ENCODE measurements at places on chromosomes 2 and 18.
A peak's percentile ranks its signal among the peaks of the same experiment; 100 is the strongest.

DNA sequence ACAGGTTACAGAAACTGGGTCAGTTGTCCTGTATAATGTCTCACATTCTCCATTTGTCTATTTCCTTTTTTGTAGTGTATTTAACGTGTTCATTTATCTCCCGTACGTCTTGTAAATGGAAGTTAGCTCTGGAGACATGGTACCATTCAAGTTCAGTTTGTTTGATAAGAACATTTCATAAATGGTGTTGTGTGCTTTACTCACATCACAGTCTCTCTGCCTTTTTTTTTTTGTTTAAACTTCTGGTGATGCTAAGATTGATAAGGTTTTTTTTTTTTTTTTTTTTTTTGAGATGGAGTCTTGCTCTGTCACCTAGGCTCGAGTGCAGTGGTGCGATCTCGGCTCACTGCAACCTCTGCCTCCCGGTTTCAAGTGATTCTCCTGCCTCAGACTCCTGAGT is 41.7 kb downstream of the UBR3 start:
- H3K4me3 ChIP-seq: no peak overlapping the region
- peaks cover 37% of the 10 kb centered on the region for H3K4me1 ChIP-seq
- no peak overlapping the region for H3K27ac ChIP-seq
- H3K36me3 ChIP-seq: no peaks in the 10 kb centered on the region
- DNase-seq: no peak

- H3K27me3 ChIP-seq: no peaks in the 10 kb centered on the region
- no peak overlapping the region for H3K4me3 ChIP-seq
- peaks cover 73% of the 10 kb centered on the region for H3K4me1 ChIP-seq
- no peak overlapping the region for H3K27ac ChIP-seq
- DNase-seq: no peak
- no peaks in the 10 kb centered on the region for H3K36me3 ChIP-seq
Measured at GRCh38 chr2:71702071-71702970, 249.0 kb downstream of the DYSF start.

DNA sequence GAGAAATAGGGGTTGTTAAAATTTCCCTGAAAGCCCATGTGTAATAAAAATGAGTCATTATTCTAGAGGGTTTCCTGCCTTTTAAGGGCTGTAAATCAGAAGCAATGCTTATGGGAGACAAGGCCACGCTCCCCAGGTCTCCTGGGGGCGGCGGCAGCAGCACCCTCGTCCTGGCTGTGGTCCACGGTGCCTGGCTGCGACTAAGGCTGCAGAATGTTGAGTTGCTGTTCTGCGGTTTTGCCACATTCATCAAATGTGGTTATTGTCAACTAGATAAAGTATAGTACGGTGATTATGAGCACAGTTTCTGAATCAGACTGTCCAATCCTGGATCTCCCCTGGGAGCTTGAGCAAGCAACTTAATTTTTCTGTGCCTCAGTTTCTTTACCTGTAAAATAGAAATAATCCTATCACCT is 11.9 kb upstream of the AGFG1 start:
- H3K4me1 ChIP-seq: no peaks in the 10 kb centered on the region
- H3K27me3 ChIP-seq: no peaks in the 10 kb centered on the region
- H3K27ac ChIP-seq: no peak overlapping the region
- DNase-seq: no peak

DNA sequence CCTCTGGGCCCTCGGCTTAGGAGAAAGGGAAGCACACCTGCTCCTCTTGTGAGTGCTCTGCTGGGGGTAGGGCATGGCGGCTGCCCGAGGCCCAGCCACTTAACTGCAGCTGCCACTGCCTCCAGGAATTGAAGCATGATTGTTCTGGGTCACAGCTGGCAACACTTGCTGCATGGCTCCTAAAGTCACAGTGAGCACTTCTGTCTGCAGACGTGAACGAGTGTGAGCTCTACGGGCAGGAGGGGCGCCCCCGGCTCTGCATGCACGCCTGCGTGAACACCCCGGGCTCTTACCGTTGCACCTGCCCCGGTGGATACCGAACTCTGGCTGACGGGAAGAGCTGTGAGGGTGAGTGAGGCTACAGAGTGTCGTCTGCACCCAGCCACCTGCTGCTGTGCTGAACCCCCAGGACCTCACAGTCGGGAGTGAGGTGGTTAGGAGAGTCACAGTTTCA is 44.4 kb downstream of the FBLN7 start:
- no peaks in the 10 kb centered on the region for H3K4me1 ChIP-seq
- DNase-seq: no peak
- no peaks in the 10 kb centered on the region for H3K36me3 ChIP-seq
- no peak overlapping the region for H3K4me3 ChIP-seq
- peaks cover 51% of the 10 kb centered on the region for H3K27me3 ChIP-seq
- no peak overlapping the region for H3K27ac ChIP-seq

DNA sequence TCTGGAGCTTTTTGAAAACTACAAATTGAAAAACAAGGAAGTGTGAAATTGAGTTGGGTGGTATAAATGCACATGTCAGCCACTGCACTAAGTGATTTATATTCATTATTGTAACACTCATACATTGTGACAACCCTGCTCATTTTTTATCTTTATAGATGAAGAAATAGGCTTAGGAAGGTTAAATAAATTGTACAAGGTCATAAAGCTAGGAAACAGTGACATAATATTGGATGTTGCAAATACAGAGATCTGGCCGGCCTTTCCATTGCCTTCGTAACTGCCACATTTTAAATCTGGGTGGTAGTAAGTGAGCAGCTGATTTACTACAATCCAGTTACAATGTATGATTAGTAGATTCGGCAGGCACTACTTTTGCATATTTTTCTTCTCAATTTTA is 76.6 kb upstream of the LPIN2 start:
- H3K27ac ChIP-seq: no peak overlapping the region
- peaks cover 9% of the 10 kb centered on the region for H3K4me1 ChIP-seq
- no peak for DNase-seq
- H3K36me3 ChIP-seq: peaks cover 56% of the 10 kb centered on the region

- H3K27ac ChIP-seq: no peak overlapping the region
- H3K27me3 ChIP-seq: no peaks in the 10 kb centered on the region
- no peak for DNase-seq
- no peak overlapping the region for H3K4me3 ChIP-seq
- no peaks in the 10 kb centered on the region for H3K36me3 ChIP-seq
- peaks cover 12% of the 10 kb centered on the region for H3K4me1 ChIP-seq
Measured at GRCh38 chr2:236879416-236879963, 206.2 kb upstream of the COPS8 start.

GRCh38 chr2:205709319-205709718 is 27.0 kb downstream of the NRP2 start:
- no peak overlapping the region for H3K4me3 ChIP-seq
- H3K27me3 ChIP-seq: no peaks in the 10 kb centered on the region
- no peaks in the 10 kb centered on the region for H3K36me3 ChIP-seq
- no peak for DNase-seq

DNA sequence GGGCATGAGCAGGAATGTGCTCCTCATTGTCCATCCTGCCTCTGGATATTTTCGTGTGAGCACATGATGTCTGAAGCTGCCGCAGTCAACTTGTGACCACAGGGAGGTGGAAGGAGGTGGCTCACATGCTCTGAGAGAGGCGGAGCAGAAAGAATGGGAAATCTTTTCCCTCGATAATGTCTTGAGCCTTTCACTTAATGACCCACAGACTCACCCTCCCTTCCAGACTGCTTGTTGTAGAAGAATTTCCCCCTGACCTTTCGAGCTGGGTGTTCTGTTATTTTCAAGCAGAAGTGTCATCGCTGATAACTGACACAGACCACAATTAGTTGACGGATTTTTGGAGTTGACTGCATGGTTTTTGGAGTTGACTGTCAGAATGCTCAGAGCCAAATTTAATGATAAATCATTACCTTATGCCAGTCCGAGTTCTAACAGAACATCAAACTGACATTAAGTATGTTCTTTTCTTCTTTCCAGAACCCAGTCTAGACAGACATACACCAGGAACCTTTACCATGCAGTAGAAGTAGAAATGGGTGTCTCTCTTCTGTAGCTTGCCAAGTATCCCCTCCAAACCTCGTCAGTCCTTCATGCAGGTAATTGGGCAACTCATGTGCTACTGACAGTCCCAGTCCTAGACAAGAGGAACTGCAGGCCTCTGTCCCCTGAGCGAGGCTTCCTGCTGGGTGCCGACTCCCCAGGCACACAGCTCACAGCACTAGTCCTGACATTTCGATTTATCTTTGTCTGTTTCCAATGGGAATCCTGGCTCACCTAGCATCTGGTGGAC is 29.4 kb upstream of the RTTN start:
- peaks cover 16% of the 10 kb centered on the region for H3K4me1 ChIP-seq
- no peak for DNase-seq
- H3K27ac ChIP-seq: peak overlapping the region; percentile 74
- H3K36me3 ChIP-seq: no peaks in the 10 kb centered on the region
- peak overlapping the region; percentile 19 for H3K4me3 ChIP-seq

- DNase-seq: no peak
- no peaks in the 10 kb centered on the region for H3K27me3 ChIP-seq
- no peaks in the 10 kb centered on the region for H3K36me3 ChIP-seq
- H3K27ac ChIP-seq: no peak overlapping the region
- no peak overlapping the region for H3K4me3 ChIP-seq
Measured at GRCh38 chr2:119360423-119360966, 6.1 kb downstream of the C2orf76 start.

GRCh38 chr2:237057107-237057506 is 28.6 kb upstream of the COPS8 start:
- H3K4me1 ChIP-seq: peaks cover 9% of the 10 kb centered on the region
- no peak for DNase-seq
- H3K4me3 ChIP-seq: no peak overlapping the region
- H3K36me3 ChIP-seq: no peaks in the 10 kb centered on the region
- no peaks in the 10 kb centered on the region for H3K27me3 ChIP-seq

- no peak overlapping the region for H3K27ac ChIP-seq
- DNase-seq: no peak
- H3K36me3 ChIP-seq: no peaks in the 10 kb centered on the region
- H3K4me3 ChIP-seq: no peak overlapping the region
- no peaks in the 10 kb centered on the region for H3K27me3 ChIP-seq
Measured at GRCh38 chr18:23719634-23720201, 30.5 kb downstream of the LAMA3 start.

DNA sequence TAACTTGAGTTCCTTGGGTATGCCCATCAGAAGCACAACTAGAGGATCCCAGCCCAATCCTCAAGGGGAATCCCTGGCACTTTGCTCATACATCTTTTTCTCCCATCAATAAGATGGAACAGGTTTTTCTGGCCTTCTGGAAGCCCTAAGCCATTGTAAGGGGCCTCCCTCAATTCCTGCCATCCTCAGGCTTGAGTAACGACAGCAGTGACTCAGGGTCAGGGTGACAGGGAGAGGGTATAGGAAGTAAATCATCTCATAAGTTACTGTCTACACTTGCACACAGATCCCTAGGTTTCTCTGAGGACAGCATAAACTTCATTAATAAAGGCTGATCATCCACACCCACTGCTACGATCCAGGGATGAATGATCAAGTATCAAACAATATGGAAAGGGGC is 35.0 kb downstream of the AMER3 start:
- no peak for DNase-seq
- no peaks in the 10 kb centered on the region for H3K4me1 ChIP-seq
- H3K27me3 ChIP-seq: peaks cover 44% of the 10 kb centered on the region
- no peaks in the 10 kb centered on the region for H3K36me3 ChIP-seq
- H3K27ac ChIP-seq: no peak overlapping the region

GRCh38 chr2:218368621-218369153 is 12.0 kb downstream of the CATIP start:
- H3K27ac ChIP-seq: peak overlapping the region; percentile 96
- H3K36me3 ChIP-seq: no peaks in the 10 kb centered on the region

DNA sequence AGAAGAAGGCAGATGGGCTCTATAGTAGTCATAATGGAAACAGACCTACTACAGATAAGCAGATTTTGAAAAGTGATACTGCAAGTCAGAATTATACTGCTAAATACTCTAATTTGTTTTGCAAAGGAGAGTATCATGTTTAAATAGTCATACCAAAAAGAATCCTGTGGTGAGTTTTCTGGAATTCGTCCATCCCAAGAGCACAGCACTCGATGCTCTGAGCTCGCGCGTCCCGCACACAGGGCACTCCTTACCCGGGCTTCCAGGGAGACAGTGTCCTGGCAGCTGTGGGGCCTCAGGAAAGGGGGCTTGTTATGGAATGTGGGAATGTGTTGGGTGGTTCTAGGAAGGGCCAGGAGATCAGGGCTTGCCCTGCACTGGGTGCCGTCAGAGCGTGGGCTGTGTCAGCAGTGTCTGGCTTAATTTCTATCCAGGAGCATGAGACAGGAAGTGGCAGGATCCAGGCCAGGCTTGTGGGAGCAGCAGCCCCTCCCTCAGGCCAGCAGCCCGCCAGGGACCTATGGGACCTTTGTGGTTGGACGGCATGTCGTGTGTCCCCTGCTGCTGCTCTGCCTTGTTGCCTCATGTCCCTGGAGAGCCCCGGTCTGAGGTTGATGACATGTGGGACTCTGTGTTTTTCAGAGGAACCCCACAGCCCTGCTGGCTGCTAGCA is 193.2 kb upstream of the TPO start:
- DNase-seq: no peak
- no peak overlapping the region for H3K27ac ChIP-seq
- no peaks in the 10 kb centered on the region for H3K36me3 ChIP-seq
- no peak overlapping the region for H3K4me3 ChIP-seq
- peaks cover 49% of the 10 kb centered on the region for H3K27me3 ChIP-seq

DNA sequence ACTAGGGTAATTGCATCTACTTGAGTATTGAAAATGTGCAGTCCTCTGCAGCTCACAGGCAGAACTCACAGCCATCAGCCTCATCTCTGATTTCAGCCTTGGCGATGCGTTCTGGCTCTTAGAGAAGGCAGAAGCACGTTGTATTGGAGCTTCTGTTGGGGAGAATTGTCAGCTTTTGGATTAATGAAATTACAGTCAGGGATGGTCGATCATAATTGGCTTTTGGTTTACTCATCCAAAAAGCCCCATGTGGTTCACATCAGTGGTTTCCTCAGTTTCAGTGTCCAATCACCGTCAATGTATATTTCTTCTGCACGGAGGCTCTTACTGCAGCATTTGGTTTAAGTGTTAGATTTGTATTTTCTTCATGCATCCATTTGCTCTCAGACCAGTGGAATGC is 218.5 kb upstream of the SOX11 start:
- peaks cover 5% of the 10 kb centered on the region for H3K27me3 ChIP-seq
- DNase-seq: no peak
- H3K27ac ChIP-seq: no peak overlapping the region
- no peak overlapping the region for H3K4me3 ChIP-seq

DNA sequence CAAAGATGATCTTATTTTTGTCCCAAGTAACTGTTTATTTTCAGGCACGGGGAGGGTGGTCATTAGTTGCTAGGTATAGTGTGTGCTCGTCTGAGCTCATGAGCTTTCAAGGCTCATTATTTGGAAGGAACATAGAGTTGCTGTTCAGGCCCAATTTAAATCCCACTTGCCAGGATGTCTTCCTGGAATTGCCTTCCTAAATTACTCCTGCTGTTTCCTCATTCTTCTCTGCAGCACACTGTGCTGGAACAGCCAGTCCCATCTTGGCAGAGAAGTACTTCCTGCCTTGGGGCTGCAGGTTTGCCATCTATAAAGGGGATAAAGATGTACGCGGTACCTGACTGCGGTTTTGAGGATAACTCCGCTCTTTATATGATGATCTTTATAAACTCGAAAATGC is 37.3 kb downstream of the GREB1 start:
- H3K27ac ChIP-seq: no peak overlapping the region
- no peaks in the 10 kb centered on the region for H3K27me3 ChIP-seq
- no peak for DNase-seq

DNA sequence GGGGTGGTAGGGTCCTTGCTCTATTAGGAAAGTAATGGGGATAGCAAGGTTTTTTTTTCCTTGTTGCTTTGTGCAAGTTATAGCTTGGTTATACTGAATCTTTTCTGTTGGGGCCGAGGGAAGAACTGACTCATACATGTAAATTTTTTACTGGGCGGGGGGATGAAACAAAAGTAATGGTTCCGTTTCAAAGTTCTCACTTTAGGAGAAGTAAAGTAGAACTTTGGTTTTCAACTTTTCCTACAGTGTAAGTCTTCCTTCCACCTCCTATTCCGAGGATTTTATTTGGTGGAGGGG is 1.1 kb downstream of the AFTPH start:
- peak overlapping the region; percentile 98 for H3K4me3 ChIP-seq
- peaks cover 58% of the 10 kb centered on the region for H3K4me1 ChIP-seq
- DNase-seq: no peak

Measured in left ventricle myocardium inferior (tissue), 1 donor.